ENCODE measurements at places on chromosomes 5 and 9. TPM values are rescaled to one million over a fixed set of nuclear protein-coding genes. Genes with fewer than 3 reads are reported as not detected.

DNA sequence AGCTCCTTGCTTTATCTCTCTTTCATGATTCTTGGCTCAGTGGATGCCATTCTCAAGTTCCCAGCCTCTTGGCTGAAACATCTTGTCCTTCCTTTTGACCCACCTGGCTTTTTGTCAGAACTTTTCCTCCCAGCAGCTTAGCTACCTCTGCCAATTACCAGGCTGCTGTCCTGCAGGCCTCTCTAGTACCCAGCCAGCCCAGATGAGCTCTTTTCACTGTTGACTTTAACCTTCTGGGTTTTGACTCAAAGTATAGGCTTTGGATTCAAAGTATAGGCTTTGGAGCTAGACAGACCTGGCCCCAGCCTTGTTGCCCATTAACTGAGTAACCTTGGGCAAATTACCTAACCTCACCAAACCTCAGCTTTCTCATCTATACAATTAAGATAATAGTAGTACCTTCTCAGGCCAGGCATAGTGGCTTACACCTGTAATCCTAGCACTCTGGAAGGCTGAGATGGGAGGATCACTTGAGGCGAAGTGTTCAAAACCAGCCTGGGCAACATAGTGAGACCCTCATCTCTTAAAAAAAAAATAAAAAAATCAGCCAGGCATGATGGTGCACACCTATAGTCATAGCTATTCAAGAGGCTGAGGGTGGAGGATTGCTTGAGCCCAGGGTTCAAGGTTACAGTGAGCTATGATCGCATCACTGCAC is 6.6 kb upstream of the TMEFF1 start:
- DNase-seq = no peak

DNA sequence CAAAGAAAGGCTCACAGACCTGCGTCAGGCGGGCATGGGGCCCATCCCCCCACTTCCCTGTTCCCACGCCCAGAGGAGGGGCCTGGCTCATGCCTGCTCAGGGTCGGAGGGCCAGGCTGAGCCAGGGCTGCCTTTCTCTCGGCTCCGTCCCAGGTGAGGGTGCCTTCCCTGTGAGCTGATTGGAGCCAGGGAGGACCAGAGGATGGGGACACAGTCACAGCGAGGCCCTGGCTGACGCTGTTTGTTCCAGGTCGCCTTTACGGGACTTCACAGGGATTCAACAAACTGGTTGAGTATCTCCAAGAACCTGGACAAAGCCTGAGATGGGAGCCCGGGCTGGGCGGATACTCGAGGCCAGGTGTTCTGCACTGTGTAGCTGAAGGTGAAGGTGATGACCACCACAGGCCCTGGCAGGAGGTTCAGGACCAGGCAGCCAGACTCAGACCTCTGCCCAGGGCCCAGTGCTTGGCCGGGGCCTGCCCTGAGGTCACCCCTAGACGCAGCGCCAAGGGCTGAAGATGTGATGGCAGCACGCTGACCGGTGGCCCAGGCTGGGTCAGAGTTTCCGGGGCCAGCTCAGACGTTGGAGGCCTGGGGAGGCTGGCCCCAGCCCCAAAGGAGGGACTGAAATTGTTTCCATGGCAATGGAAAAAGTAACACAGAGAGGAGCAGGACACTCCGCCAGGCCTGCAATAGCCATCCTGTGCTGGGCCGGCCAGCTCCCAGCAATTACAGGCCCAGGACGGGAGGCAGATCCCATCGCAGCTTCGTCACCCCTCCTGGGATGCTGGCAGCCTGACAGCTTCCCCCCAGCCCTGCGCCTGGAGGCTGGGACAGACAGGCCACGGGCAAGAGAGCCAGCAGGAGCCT is 65.3 kb upstream of the ADAMTS2 start:
- DNase-seq = no peak

DNA sequence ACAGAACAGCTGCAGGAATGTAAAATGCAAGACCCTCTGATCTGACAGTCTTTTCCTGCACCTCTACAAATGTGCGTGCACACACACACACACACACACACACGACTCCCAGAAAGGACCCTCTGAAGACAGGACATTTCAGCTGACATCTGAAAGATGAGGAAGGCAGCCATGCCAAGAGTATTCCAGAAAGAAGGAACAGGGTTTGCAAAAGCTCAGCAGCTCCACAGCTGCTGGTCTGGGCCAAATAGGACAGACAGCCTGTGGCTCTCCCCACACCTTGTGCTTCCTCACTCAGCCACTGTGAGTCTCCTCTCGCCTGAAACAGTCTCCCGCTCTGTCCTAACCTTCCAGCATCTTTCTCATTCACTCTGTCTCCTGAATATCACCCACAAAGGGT is 189.0 kb downstream of the PALM2AKAP2 start:
- DNase-seq = peak; percentile 21

The F2RL1 gene
- total RNA-seq = 0.77 TPM

- no peak for DNase-seq
Measured at GRCh38 chr9:69044240-69045219, 9.0 kb downstream of the FXN start.

- no peak for DNase-seq
Measured at GRCh38 chr5:170886210-170886894, 24.5 kb downstream of the RANBP17 start.

- peak; percentile 70 for DNase-seq
Measured at GRCh38 chr9:75105841-75106240, 17.5 kb downstream of the OSTF1 start.

The PCDHGC4 gene
- 0.11 TPM for total RNA-seq

- no peak for DNase-seq
Measured at GRCh38 chr5:107157809-107158208, 512.9 kb downstream of the EFNA5 start.

GRCh38 chr5:168591302-168592013 is 12.3 kb upstream of the PANK3 start:
- DNase-seq = no peak

- no peak for DNase-seq
Measured at GRCh38 chr5:173004447-173004846, 20.9 kb downstream of the ATP6V0E1 start.

DNA sequence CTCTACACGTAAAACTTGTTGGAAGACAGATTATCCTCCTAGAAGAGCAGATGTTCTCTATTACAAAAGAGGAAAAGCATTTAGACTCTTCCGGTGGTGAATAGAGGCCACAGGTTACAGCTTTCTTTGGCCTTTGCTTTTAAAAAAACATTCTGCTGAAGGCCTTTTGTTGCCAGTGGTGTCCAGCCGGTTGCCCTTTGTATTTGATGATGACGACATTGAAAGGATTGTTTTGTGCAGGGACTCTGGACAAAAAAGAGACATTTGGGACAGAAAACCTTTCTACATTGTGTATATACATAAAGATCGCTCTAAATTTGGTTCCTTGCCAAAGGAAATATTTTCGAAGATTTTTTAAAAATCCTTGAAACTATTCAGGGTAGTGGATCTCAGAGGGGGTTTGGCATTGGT is 180.3 kb downstream of the C9orf152 start:
- no peak for DNase-seq

DNA sequence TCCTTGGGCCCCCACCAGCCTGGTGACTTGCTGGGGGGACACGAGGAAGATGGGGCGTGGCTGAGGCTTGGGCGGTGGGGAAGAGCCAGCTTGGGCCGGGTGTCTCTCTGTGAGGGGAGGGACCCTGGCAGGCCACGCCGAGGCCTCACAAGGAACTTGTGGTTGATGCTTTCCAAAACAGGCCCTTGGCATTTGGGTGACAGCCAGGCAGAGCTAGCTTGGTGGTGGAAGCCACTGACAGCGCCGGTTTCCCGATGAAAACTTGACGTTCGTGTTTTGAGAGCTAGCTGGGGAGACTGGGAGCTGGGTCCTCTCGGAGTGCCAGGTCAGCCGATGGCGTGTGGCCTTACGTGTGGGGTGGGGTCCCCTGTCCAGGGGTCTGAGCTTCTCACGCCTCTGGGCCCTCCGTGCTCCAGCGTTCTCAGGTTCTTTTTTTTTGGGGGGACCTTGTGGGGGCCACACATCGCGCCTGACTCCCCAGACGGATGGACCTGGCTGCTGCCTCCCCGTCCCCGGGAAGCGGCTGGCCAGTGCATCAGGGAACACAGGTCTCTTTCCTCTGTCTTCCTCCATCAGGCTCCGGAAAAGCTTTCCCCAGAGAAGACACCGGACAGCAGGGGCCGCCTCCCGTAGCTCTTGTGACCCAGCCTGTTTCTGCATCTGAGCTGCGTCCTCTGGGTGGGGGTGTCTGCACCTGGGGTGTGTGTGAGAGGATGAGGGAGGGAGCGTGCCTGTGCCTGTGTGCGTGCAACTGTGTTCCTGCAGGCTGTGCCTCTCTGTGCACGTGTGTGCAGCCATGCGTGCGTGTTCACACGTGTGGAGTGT is 129.3 kb upstream of the LPCAT1 start:
- no peak for DNase-seq

The PGM5 gene
- 5.7 TPM for total RNA-seq

DNA sequence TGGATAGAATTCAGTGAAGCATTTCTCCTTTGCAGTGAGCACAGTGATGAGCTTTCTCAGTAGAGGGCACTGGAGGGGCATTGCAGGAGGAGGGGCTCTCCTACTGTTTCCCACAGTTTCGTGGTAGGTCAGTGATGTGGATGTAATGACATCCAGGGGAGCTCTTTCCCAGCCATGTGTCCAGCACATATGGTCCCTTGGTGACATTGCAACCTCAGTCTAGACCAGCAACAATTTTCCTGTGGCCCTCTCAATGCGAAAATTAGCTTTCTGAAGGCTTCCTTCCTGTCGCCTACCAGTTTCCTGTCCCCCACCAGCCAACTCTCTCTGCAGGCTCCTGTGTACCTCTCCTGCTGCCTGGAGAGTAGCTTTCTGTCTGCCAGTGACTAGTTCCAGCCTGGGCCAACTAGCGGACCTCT is 6.9 kb upstream of the PDCL start:
- DNase-seq = peak; percentile 16

DNA sequence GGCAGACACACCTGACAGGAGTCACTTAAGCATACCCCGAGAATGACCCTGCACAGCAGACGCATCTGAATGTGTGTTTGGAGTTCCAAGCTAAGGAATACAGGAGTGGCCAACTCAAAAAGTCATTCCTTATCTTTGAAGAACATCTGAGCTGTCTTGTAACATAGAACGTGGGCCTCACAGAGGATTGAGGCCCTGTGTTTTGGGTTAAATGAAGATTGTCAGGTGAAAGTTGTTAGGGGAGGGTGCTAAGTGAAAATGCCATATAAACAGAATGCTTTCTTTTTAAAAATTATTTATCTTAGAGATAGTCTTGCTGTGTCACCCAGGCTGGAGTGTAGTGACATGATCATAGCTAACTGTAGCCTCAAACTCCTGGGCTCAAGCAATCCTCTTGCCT is 100.9 kb downstream of the PIK3R1 start:
- DNase-seq = no peak

DNA sequence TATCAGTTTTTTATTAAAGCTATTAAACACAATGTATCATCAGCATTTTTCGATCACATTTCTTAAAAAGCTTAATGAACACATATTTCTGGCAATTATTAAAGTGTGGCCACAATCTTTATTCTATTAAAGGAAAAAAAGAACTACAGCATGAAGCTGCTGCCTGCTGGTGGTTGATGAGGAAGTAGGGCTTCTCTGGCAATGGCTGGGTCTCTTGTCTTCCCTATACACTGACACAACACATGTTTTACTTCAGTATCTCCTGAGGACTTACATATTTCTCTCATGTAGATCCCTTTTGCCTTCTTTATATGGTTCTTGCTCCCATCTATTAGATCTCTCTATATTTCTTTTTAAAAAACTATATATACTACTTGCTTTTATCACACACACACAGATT is 590.7 kb downstream of the RAB3C start:
- DNase-seq = peak; percentile 46

DNA sequence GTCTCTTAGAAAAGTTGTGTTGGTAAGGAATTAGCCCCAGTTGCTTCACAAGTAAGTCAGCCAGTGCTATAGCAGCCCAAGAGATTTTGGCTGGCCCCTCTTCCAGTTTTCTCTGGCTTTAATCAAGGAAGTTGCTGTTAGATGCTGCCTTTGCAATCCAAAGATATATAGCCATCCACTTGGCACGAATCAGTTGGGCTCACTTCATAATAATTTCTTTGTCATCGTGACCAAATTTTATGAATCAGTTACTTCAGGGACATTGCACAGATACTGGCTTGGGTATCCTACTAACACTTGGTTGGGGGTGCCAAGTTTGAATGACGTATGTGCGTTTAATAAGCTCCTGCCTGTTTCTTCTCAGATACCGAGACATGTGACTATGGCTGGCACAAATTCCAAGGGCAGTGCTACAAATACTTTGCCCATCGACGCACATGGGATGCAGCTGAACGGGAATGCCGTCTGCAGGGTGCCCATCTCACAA is 81.5 kb downstream of the VCAN start:
- DNase-seq = peak; percentile 99

The FAM153A gene
- total RNA-seq = not detected

DNA sequence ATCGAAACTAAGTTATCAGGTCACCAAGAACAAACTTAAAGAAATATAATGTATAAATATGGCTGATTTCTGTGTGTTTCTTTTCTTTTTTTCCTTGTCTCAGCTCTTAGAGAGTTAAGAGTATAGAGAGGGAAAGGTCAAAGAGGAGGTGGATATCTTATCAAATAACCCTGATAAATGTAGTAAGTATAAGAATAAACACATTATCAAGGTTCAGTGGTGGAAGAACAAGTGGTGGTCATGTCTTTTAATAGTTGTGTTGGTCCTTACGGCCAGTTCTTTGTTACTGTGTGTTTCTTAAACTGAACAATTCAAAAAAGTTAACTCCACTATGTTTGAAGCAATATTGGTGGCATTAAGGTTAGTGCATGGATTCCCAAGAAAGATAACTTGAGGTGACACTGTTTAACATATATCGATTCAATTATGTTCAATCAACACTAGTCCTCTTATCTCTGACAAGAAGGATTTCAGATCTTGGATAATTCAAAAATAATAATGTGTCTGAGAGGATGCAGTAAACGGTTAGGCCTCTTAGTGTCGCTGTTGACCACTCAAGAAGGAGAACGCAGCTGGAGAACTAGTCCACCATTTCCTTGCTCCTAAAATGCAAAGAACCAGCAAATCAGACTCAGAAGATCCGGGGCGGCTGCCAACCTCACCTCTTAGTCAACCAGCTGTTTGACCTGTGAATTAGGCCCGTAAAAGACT is at the start of gene PCDHGA3:
Gene PCDHGA3, plus strand, starts transcription at position 588 of the 711 bp plus-strand sequence. CDS start 205 bp downstream, outside the sequence.
- DNase-seq = peak; percentile 41

The MED22 gene
- 19.3 TPM for total RNA-seq

DNA sequence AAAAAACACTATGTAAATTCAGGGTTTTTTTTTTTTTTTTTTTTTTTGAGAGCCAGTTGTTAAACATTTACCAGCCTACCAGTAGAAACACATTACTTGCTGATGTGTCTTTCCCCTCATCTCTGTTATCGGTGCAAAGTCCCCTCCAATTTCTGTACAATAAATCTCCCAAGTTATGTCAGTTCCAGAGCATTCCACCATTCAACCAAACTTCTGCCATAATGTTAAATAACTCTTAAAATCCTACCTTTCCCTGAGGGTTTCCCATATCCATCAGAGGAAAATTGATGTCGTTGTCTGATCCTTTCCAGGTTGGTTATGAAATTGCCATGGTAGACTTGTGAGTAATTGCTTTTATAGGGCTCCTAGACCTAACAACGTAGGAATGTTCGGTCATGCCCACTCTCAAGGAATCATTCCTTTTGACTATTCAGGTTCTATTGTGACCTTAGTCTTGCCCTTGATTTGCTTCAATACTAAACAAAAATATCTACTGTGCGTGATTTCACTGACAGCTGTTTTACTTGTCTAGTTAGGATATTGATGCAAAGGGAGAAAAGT is 5.6 kb upstream of the PPP2R2B start:
- no peak for DNase-seq

The FANCC gene
- total RNA-seq = 5.5 TPM

GRCh38 chr5:81317536-81317935 is 16.1 kb downstream of the ZCCHC9 start:
- no peak for DNase-seq
